ENCODE measurements at places on chromosomes 2 and 18.

DNA sequence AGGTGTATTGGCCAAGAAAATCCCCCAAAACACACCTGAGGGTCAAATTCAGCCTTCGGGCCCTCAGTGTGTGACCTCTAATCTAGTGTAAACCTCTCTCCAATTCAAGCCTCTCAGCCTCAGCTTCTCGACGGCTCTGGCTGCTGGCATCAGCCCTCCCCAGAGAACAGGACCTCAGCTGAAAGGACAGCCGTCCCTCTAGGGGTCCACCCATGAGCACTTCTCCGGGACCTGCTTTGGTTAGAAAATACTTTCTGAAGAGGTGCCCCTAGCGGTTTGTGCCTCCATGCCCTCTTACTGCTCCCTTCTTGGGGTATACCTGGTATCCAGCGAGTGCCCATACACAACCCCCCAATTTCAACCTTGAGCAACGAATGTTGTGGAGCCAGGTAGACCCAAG lies 48.8 kb downstream of the INHBB start:
- H3K4me1 ChIP-seq: peaks cover 14% of the 10 kb centered on the region
- no peak for DNase-seq
- no peaks in the 10 kb centered on the region for H3K27me3 ChIP-seq
- H3K27ac ChIP-seq: no peak overlapping the region
- H3K36me3 ChIP-seq: no peaks in the 10 kb centered on the region

DNA sequence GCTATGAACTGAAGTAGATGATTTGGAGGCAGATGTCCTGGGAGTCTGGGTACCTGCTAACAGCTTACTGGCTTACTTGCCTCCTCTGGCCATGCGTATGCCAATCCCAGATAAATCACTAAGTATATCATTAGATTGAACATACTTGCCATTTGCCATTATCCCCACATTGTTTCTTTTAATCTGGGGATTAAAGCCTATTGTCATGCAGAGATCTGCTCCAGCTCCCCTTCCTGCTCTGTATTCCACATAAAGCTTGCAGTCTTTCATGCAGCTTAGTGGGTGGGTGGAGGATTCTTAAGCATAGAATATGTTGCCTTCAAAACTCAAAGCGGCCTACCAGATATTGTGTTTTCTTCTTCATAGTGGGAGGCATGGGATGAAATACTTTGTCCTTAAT lies 311.8 kb upstream of the MMADHC start:
- H3K27me3 ChIP-seq: no peaks in the 10 kb centered on the region
- DNase-seq: peak; percentile 31
- H3K4me3 ChIP-seq: no peak overlapping the region

GRCh38 chr2:177078855-177079254 lies 133.7 kb upstream of the HNRNPA3 start:
- H3K27me3 ChIP-seq: no peaks in the 10 kb centered on the region
- DNase-seq: peak; percentile 7
- no peaks in the 10 kb centered on the region for H3K36me3 ChIP-seq
- H3K27ac ChIP-seq: no peak overlapping the region

- no peaks in the 10 kb centered on the region for H3K27me3 ChIP-seq
- H3K4me3 ChIP-seq: no peak overlapping the region
- peaks cover 25% of the 10 kb centered on the region for H3K36me3 ChIP-seq
- H3K4me1 ChIP-seq: peaks cover 18% of the 10 kb centered on the region
- peak; percentile 22 for DNase-seq
Observed at GRCh38 chr18:68703326-68703725, 11.6 kb downstream of the TMX3 start.

DNA sequence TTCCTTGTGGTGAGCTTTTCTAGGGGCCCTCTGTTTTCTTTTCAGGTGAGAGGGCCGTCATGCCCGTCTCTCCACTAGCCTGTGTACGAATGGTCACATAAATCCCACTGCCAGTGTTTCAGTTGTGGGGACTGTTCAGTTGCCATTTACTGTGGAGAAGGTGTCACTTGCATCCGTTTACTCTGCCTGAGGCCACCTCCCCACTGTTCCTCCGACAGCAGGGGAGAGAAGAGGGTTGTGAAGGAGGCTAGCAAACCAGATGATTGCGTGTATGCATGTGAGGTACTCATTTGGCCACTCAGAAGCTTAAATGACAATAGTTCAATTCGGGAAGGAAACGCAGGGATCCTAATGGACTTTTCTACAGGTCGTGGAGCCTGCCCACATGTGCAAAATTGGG lies 3.3 kb downstream of the MTCL1 start:
- no peak for DNase-seq
- peaks cover 11% of the 10 kb centered on the region for H3K27me3 ChIP-seq
- no peak overlapping the region for H3K4me3 ChIP-seq
- peaks cover 4% of the 10 kb centered on the region for H3K4me1 ChIP-seq

Measured in A673 (cell line).